ENCODE measurements at places on chromosomes 2 and 18.

DNA sequence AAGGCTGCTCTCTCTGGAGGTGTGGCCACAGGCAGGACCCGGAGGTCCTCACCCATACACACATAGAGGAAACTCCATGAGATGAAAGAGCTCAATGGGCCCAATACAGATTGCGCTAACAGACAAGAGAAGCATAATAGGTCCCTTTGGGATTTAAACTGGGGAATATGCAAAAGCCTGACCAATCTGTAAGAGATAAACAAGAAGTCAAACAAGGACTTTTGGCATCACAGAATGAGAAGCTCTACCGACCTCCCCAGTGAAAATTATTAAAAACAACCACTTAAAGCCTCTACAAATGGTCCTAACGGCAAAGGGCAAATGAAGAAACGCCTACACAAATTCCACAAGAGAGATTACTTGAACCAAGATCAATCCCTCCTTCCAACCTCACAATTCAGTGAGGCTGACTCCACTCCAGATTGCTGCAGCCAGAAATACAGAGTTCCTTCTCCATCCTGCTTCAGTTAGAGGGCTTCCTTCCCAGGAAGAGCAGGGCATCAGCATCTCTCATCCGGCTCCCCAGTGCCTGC lies 10.8 kb downstream of the IWS1 start:
- no peak for DNase-seq

- DNase-seq = no peak
Observed at GRCh38 chr2:137980459-137980858, 16.2 kb downstream of the HNMT start.

GRCh38 chr2:100809506-100809905 lies 10.4 kb upstream of the NPAS2 start:
- no peak for DNase-seq

- DNase-seq = no peak
Observed at GRCh38 chr2:190182071-190182524, 119.6 kb upstream of the MSTN start.
